ENCODE measurements at places on chromosomes 16 and 17.

GRCh38 chr17:74883241-74883745, 10.1 kb downstream of the FADS6 start:
- no peaks in the 10 kb centered on the region for H3K36me3 ChIP-seq
- no peak overlapping the region for H3K4me3 ChIP-seq
- peak; percentile 46 for DNase-seq
- H3K27ac ChIP-seq = no peak overlapping the region

DNA sequence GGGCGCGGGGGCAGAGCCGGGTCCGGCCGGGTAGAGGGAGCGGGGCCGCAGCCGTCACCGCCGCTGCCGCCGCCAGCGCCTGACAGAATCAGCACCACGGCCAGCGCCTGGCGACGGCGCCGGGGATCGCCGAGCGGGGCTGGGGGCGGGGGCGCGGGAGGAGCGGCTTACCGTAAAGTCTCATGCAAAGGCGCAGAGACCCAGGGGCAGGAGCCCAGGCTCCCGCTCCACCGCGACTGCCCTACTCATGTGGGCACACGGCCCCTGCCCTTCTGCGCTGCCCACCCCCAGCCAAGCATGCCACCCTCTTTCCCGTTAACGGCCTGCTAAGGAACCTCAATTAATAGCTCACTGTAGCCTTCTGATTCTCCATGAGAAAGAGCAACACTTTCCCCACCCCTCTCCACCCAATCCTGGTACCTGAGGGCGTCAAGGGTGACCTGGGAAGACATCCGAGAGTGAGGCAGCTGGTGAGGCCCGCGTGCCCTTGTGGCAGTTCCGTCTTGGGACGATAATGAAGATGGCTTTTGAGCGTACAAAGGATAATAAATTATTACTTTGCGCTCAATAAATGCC, at the start of gene SEZ6:
TSS of gene SEZ6 (minus strand) at position 98 of the 576 bp plus-strand sequence. CDS start 164 bp downstream, outside the sequence.
- no peaks in the 10 kb centered on the region for H3K36me3 ChIP-seq
- peaks cover 84% of the 10 kb centered on the region for H3K4me1 ChIP-seq
- no peak within 1 kb of the TSS for H3K27ac ChIP-seq
- H3K27me3 ChIP-seq = peaks cover 49% of the 10 kb centered on the region
- H3K4me3 ChIP-seq = peak within 1 kb of the TSS; percentile 57

GRCh38 chr17:18862011-18862410, 4.1 kb downstream of the PRPSAP2 start:
- H3K4me1 ChIP-seq = peaks cover 9% of the 10 kb centered on the region
- H3K27ac ChIP-seq = no peak overlapping the region
- H3K4me3 ChIP-seq = no peak overlapping the region
- H3K36me3 ChIP-seq = peaks cover 10% of the 10 kb centered on the region
- no peaks in the 10 kb centered on the region for H3K27me3 ChIP-seq

DNA sequence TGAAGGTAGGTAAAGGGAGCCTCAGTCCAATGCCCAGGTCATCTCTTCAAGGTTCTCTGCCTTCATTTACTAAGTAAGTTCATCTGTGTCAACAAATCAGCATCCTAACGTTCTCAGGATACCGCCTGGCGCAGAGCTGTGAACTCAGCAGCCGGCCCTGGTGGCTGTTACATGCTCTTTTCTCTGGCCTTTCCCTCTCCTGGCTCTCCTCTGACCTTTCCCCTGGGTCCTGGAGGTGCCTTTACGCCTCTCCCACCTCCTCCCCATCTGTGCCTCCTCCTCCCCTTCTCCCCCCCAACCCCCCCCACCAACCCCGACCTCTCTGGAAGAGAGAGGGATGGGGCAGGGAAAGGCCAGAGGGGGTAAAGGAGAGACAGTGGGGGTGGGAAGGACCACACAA, 19.5 kb downstream of the COTL1 start:
- no peak overlapping the region for H3K4me3 ChIP-seq
- H3K27me3 ChIP-seq = no peaks in the 10 kb centered on the region
- H3K4me1 ChIP-seq = peaks cover 38% of the 10 kb centered on the region
- H3K27ac ChIP-seq = no peak overlapping the region
- H3K36me3 ChIP-seq = peaks cover 6% of the 10 kb centered on the region

GRCh38 chr17:1643999-1644492, 1.5 kb downstream of the SCARF1 start:
- no peak for DNase-seq
- peak overlapping the region; percentile 62 for H3K4me3 ChIP-seq
- H3K27me3 ChIP-seq = peaks cover 6% of the 10 kb centered on the region
- no peak overlapping the region for H3K27ac ChIP-seq

DNA sequence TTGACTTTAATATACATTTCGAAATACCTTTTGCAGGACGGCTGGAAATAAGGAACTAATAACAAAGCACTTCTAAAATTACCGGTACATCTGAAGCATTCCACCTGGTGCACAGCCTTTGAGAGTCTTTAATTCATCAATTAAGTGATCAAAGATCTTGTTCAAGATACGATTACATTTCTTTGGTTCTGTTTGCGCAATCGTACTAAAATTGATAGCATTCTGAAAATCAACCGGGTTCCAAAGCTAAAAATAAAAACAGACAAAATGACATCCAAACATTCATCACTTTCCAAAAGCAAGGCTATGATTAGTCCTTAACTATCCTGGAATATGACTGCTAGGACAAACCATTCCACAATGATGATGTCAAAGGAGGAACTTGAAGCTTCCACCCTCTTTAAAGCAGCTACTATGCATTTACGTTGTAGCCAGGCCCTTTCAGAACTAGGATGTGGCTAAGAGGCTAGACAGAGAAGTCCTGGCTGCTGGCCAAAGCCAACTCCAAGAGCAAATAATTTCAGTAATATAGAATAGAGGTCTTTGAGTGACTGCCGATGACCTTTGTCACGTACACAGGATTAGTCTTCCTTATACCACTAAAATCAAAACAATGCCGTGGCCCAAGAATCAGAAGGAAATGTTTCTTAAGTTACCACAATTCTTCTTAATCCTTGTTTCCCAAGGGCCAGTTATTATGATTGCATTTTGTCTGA, 299.8 kb upstream of the PSMD7 start:
- no peaks in the 10 kb centered on the region for H3K36me3 ChIP-seq
- H3K4me3 ChIP-seq = no peak overlapping the region
- H3K4me1 ChIP-seq = no peaks in the 10 kb centered on the region

DNA sequence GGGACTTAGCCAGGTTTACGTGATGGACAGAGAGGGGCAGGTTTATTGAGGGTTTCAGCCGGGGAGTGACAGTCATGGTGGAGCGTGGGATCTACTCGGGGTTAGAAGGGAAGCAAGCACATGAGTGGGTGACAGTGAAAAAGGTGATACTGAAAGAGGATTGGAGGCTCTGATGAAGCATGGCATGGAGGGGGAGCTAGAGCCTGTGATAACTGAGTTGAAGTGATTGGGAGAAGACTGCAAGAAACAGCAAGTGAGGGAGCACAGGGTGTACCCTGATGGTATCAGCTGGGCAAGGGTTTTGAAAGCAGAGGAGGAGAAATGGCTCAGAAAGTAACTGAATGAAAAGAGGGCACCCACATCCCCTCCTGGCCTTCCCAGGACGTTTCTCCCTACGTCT, 6.7 kb upstream of the KSR1 start:
- DNase-seq = no peak
- no peak overlapping the region for H3K4me3 ChIP-seq
- no peaks in the 10 kb centered on the region for H3K27me3 ChIP-seq
- no peak overlapping the region for H3K27ac ChIP-seq
- H3K4me1 ChIP-seq = no peaks in the 10 kb centered on the region

DNA sequence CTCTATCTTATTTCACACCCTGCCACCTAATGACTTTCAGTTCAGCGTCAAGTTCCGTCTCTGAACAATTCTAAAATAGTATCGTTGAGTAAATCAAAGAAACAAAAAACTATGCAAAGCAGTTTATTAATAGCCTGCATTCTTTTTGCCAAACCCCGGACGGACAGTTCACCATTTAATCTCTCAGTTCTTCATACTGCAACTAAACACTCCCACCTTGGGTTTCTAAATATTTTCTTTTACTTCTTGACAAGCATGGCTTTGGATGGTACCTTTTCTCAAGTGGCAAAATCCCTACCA, 1.2 kb downstream of the MYH11 start:
- H3K4me1 ChIP-seq = 0 out of 2 replicates have a peak, but pooled peaks cover 6% of the 10 kb centered on the region
- no peak overlapping the region for H3K27ac ChIP-seq
- H3K4me3 ChIP-seq = no peak overlapping the region

- H3K4me1 ChIP-seq = peaks cover 4% of the 10 kb centered on the region
- no peak overlapping the region for H3K27ac ChIP-seq
- H3K36me3 ChIP-seq = no peaks in the 10 kb centered on the region
- H3K4me3 ChIP-seq = no peak overlapping the region
- no peak for DNase-seq
Measured at GRCh38 chr17:67686241-67686640, 31.5 kb upstream of the NOL11 start.

DNA sequence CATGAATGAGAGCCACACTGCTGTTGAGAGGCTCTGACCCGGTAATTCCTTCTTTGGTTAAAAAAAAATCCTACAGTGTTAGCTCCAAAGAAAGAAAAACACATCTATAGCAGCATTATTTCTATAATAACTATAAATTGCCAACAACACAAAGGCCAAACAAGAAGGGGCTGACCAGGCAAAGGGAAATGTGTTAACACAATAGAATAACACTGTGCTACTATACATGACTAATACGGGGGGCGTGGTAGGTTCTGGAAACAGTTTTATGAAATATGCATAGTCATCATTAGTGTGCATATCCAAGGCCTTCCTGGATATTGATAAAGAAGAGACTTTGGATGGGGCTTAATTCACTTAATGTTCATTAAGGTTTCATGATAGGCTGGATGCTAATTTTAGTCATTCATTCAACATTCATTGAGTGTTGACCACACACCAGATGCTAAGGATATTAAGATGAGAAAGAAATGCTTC, 50.0 kb upstream of the CCL1 start:
- no peaks in the 10 kb centered on the region for H3K36me3 ChIP-seq
- H3K27ac ChIP-seq = no peak overlapping the region

DNA sequence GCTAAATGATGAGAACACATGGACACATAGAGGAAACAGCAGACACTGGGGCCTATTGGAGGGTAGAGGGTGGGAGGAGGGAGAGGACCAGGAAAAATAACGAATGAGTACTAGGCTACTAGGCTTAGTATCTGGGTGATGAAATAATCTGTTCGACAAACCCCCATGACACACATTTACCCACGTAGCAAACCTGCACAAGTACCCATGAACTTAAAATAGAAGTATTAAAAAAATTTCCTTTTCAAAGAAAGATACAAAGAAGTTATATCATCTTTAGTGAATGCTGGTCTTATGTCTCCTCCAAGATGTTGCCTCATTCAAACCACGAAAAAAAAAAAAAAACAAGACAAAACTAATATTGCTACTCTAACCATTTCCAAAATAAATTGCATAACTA, 31.7 kb downstream of the MBTD1 start:
- DNase-seq = no peak
- no peak overlapping the region for H3K4me3 ChIP-seq
- no peak overlapping the region for H3K27ac ChIP-seq

DNA sequence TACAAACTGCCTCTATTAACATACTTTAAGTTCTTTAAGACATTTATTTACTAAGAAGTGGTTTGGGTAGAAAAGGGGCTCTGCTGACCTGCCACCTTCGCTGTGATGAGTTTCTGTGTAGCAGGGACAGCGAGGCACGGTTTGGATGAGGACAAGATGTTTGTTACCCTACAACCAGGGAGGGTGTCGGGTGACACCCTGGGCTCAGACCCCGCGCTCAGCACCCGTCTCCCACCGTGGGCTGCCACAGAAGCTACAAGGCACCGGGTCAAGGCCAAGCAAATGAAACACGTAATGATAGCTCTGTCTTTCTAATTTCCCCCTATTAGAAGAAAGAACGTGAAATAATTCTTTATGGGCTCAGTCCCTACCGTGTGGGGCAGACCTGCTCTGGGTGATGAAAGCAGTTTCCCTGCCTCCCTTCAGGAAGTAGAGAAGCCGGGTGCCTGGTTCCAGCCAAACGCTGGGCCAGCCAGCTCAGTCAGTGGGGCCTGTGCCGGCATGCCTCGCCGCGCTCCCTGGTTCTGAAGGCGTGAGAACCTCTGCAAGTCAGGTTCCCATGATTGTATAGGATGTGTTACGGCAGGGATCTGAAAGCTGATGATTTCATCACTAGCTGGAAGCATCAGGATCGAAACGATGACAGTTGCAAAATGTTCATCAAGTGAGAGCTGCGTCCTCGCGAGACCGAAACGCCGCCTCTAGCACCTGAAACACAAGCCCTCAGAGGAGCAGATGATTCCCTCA, 3.9 kb downstream of the ZNF750 start:
- peaks cover 17% of the 10 kb centered on the region for H3K4me1 ChIP-seq
- H3K36me3 ChIP-seq = no peaks in the 10 kb centered on the region
- DNase-seq = peak; percentile 39
- no peaks in the 10 kb centered on the region for H3K27me3 ChIP-seq
- no peak overlapping the region for H3K4me3 ChIP-seq

DNA sequence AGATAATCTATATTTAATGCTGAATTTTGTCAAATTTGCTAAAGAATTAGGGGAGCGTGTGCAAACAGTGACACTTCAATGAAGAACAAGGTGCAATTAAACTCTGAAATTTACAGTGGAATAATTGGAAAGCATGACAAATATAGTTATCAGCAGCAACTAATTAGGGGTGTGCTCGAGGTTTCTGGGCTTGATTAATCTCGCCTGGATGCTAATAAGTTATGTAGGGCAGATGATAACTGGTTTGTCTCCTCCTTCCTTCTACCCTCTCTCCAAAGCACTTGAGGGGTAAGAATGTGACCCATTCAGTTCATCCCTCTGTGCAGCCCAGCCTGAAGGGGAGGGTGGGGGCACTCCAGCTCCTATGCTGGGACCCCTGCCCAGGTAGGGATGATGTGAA, 21.9 kb downstream of the MRM1 start:
- no peak for DNase-seq
- no peak overlapping the region for H3K27ac ChIP-seq
- H3K4me3 ChIP-seq = no peak overlapping the region
- H3K36me3 ChIP-seq = no peaks in the 10 kb centered on the region
- no peaks in the 10 kb centered on the region for H3K27me3 ChIP-seq

DNA sequence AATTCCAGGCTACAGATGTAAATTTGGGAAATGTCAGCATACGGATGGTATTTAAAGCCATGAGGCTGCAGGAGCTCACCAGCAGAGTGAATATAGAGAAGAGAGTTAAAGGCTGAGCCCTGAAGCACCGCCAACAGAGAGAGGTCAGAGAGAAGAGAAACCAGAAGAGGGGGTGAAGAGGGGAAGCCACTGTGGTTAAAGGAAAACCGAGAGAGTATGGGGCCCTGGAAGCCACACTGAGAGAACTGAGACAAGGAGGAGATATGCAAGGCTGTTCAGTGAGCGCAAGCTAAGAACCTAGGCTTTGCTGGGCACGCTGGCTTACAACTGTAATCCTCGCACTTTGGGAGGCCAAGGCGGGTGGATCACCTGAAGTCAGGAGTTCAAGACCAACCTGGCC, 24.6 kb downstream of the COPRS start:
- no peak for DNase-seq
- H3K27ac ChIP-seq = no peak overlapping the region
- H3K27me3 ChIP-seq = no peaks in the 10 kb centered on the region
- H3K4me1 ChIP-seq = no peaks in the 10 kb centered on the region
- H3K36me3 ChIP-seq = no peaks in the 10 kb centered on the region
- no peak overlapping the region for H3K4me3 ChIP-seq

DNA sequence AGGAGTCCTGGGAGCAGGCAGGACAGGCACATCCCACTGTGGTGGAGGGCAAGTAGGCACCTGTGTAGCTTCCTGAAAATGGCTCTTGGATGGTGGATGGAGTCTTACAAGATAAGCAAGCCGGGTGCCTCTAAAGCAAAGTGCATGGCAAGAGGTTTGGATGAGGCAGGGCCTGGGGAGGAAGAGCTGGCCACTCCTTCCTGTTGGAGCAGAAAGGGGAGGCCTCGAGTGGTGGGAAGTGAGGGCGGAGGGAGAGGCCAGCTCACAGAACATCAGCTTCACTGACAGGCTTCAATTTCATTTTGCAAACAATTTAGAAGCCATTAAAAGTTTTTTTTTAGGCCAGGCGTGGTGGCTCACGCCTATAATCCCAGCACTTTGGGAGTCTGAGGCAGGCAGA, 31.0 kb downstream of the CD300A start:
- DNase-seq = no peak
- no peaks in the 10 kb centered on the region for H3K27me3 ChIP-seq
- no peak overlapping the region for H3K27ac ChIP-seq
